Stimulated activated CD4-positive, alpha-beta T cell treated with anti-CD3 and anti-CD28 coated beads, Interleukin-1b, Interleukin-23, amount 100 ng/mL, for 4 hours (primary cell): ENCODE measurements at places on chromosomes 3 and 15.

DNA sequence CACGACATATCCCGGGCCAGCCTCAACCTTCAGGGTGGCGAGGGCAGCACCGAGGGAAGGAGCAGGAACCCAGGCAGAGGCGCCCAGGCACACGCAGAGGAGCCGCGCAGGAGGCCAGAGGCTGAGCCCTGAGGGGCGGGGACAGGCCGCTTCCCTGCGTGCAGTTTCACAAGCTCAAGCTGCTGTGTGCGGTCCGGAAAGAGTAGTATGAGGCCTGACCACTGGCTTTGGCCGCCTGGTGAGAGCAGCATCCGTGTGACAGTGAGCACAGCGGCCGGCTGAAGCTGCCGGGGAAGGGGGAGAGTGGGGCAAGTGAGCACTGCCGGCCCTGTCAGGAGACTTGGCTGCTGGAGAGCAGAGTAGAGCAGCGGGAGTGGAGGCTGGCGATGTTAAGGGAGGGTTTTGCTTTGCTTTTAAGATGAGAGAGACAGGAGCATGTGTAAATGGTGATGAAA, 8.7 kb downstream of the ZDHHC19 start:
- no peak for DNase-seq

GRCh38 chr3:107670986-107671385, 148.2 kb downstream of the BBX start:
- DNase-seq: no peak

DNA sequence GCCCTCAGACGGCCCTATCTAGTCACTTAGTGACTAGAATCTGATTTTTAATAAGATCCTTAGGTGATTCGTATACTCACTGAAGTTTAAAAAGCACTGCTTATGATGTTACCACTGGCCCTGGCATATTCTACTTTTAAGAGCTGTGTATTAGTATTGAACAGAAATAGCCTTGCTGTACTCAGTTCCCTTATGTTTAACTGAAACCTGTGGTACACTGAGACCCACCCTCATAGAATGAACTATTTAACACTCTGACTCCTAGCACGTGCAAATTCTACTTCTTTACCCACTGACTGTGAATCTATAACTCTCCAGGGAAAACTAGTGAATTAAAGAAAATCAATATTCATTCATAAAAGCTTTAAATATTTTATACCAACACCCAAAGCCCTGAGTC, 108.9 kb downstream of the CCNL1 start:
- no peak for DNase-seq

DNA sequence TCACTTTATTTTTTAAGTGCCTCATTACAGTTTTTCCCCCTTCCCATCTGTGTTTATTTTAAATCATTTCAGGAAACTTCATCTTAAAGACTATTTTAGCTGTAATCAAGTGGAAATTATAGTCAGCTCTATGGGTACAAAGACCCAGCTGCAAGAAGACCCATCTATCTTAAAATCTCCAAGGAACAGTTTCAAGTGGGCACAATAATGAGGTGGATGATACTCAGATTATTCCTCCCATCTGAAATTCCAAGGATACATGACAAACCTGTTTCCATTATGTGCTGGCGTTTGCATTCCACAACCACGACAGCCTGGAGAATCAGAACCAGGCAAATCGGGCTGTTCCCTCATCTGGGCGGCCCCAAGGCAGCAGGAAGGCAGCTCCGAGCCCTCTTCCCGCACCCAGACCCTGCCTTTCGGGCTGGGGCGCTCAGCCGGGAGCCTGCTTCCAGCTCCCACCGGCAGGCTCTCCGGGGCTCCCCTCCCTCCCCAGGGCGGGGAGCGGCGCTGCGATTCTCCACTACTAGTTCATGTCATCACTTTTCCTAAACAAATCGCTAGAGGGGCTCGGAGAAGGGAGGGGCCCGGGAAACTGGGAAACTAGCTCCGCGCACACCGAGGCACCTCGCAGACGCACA, at the start of gene MGLL:
MGLL (minus strand) TSS at position 475 of the 641 bp plus-strand sequence; CDS start at position 278, 197 bp downstream.
- no peak for DNase-seq

DNA sequence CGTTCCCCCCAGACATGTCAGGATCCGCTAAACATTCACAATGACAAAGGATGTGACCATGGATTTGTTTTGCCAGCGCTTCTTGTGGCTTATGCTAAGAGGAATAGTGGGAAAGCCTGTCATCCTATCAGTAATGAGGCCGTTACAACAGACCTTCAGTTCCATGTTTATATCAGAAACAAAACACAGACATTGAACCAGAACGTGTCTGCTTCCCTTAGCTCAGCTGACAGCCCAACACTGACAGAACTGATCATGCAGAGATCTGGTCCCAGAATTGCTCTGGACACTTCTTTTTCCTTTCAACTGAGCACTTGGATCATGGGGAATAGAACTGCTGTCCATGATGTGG, 58.3 kb upstream of the MYZAP start:
- no peak for DNase-seq

DNA sequence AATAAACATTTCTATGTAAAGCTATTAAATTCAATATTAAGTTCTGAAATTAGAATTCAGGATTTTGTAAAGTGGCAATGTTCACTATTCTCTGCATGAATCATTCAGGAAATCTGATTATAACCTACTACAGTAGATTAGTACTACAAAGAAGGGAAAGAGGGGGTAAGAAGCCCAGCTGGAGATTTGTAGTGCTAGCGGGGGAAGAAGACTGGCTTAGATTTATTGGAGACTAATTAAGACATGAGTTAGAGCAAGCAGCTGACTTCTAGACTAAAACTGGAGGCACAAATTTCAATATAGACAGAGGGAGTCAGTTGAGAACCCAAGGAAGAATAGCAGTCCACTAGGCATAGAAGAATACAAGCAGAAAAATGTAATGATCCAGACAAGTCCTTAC, 55.8 kb upstream of the SETMAR start:
- no peak for DNase-seq

DNA sequence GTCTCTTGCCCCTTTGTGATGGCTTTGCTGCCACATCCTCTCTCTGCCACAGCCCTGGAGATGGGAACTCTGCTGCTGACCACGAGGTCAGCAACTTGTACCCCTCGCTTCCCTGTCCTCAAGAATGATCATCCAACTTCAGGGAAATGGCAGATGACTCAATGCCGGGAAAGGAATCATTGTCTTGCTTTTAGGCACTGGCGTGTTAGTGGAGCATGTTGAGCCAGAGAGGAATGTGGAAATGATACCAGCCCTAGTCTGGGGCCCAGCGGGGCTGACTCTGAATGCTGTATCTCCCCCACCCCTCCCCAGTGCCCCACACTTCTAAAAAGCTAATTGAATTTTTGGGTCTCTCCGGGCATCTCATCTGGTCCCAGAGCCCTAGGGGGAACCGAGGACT, 184.9 kb upstream of the BHLHE40 start:
- DNase-seq: no peak
